ENCODE measurements at places on chromosomes 3 and 15.
A peak's percentile ranks its signal among the peaks of the same experiment; 100 is the strongest.

- no peak for DNase-seq
These were observed 44.8 kb downstream of the STRIT1 start for GRCh38 chr3:155248531-155249187.

DNA sequence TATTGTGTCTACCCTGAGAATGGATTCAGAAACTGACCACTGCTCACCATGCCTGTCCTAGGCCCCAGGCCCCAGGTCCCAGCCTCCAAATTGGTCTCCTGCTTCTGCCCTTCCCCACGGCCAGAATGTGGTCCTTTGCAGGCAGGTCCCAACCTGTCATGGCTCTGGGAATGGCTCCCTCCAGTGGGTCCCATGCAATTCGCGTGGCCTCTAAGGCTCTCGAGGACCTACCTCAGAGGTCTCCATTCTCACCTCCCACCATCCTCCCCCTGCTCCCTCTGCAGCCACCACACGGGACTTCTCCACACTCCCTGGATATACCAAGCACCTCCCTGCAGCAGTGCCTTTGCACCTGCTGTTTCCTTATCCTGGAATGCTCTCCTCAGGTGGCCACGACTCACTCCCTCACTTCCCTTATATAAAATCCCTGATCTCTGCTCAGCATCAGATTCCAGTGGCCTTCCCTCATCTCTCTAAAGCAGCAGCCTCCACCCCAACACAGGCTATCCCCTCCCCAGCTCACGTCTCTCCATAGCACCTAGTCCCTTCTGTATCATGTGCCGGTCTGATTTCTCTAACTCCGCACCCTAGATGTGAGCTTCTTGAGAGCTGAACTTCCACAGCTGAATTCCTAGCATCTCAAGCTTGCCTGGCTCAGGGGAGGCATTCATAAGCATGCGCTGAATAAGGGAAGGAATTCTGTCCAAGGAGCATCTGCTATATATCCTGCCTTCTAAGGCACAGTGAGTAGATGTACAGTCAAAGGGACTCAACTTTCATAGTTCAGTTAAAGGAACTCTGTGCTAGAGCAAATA lies 56.9 kb downstream of the ARRDC4 start:
- no peak for DNase-seq

DNA sequence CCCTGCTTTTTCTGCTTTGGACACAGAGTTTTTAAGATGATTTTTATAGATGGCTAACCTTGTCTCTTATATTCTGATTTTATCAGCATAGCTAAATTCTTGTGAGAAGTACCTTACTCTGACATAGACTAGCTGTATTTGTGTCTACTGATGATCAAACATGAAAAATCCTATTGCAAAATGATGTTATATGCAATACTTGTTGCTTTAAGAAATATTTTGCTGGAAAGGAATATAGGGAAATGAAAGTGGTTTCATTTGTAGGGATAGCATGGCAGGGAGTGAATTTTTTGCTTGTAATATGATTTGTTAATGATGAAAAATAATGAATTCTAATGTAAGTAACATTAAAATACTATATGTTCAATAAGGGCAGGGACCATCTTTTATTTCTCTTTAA lies 35.9 kb downstream of the CFAP91 start:
- DNase-seq, result no peak

- no peak for DNase-seq
These were observed 101.8 kb downstream of the NFKBIZ start for GRCh38 chr3:101950985-101951733.

DNA sequence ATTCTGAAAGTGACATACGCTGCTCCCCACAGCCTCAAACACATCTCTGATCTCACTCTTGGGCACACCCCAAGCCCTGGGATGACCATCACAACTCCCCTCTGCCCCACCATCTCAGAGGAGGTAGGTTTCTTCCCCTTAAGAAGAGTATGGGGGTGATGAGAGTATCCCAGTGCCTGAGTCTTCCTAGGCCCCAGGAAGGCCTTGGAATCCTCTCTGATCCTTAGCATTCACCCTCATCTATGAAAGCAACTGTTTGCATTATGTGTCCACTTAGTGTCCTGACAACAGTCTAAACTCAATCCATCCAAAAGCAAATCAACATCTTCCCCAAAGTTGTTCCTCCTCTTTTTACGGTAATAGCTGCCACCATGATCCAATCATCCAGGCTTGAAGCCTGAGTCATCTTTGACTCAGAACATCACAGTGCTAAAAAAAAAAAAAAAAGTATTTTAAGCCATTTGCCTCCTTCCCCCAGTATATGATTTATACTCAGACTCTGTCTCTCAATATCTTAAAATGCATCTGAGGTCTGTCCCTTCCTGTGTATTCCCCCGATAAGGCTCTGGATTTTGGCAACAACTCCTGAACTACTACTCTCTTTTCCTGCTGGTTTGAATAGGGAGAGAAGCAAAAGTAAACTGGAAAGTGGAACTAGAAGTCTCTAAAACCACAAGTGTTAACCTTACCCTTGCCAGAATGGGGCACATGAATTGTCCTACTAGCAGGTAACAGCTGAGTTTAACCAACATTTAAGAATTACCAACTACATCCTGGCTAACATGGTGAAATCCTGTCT lies 22.5 kb downstream of the POPDC2 start:
- DNase-seq, result no peak

- no peak for DNase-seq
These were observed 52.8 kb upstream of the UTS2B start for GRCh38 chr3:191383124-191383523.

- DNase-seq, result no peak
These were observed 32.6 kb downstream of the MB21D2 start for GRCh38 chr3:192884777-192885773.

- DNase-seq, result no peak
These were observed 114.5 kb downstream of the CD47 start for GRCh38 chr3:107976202-107976800.

- peak; percentile 67 for DNase-seq
These were observed 62.1 kb downstream of the CAPN7 start for GRCh38 chr3:15268033-15268631.

DNA sequence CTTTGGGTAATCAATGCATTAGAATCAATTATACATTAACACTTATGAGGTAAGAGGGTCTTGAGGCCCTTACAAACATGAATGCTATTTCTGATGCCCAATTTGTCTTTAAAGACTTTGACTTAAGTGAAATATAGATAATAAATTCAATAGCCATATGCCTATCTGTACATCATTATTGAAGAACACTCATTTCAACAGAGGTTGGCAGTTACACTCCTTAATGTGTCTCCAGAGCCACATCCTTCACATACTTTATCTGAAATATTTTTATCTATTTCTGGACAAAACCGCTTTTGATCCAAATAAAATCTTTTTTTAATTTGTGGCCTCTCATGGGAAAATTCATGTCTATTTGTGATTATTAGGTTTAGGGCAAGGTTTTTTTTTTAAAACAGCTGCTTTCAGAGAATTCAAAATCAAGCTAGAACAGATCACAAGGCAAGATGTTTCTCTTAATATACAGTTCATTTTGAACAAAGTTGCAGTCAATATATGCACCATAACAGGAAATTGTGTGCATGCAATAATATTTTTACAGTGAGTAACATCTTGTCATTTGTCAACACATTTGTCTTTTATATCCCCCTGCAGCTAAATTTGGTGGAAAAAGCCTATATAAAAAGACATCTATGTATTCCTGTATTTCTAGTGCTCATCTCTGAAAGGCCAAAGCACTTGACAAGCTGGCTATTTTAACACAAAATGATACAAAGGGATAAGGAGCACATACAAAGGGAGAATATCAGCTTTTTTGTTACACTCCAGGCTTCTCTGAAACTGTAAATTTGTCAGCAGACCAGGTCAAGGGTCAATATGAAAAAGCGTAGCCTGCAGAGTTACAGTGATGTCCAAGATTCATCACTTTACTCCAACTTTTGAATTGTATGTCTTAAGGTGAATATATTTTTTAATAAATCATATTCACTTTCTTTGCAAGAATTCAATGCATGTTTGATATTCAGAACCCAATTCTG lies 146.2 kb upstream of the DPH6 start:
- no peak for DNase-seq

DNA sequence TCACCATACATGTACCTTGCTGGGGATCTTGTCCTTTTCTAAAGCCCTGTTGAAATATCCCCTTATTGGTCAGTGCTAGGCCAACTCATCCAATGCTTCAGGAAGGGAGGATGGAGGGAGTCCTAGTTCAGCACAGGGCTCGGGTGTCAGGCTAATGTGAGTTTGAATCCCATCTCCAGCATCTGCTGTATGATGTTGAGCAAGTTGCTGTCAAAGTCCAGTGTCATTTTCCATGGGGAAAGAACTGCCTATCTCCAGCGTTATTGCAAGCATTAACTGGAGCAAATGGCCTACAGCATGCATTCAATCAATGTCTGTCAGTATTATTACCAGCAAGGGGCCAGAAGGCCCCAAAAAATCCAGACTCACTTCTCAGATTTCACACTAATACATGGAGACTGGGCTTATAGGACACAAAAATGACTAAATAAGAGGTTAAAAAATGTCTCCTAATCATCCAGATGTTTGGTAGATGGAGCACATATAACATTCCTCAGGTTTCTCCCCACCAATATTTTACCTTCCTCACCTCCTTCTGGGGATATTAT lies 40.8 kb downstream of the SRGAP3 start:
- DNase-seq, result no peak

GRCh38 chr15:63752075-63752684 lies 81.6 kb downstream of the HERC1 start:
- DNase-seq, result peak; percentile 34

DNA sequence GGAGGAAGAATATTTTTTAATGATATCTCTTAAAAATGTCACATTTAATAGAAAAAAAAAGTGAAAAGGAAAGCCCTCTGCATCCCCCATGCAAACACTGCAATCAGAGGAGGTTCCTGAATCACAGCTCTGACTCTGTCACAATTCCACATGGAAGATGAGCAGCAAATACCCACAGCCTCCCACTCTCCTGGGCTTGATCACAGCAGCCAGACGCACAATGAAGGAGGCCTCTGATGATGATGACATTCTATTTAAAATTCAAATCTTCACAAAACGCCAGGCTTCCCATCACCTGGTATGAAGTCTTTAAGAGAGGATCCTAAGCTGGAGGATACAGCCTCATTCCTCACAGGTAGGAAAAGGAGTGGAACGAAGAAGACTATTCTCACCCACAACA lies 9.1 kb upstream of the DIS3L start:
- DNase-seq, result no peak

- no peak for DNase-seq
These were observed 8.4 kb upstream of the ANP32A start for GRCh38 chr15:68829068-68829467.

DNA sequence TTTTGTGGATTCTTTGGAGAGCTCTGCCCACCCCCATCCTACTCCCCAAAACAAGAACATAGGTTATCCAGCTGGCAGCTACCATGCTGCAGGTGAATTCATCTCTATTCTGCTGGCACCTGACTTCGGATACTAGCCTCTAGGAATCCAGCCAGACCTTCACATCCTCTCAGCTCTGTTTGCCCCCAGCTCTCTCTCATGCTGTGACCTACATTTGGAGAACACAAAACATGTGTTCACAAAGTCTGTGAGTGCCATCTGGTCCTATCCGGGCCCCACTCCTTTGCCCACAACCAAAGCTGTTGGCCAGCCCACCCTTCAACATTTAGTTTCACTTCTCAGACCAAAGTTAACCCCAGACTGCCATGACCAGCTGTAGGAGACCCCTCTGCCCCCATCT lies 89.4 kb upstream of the C3orf80 start:
- no peak for DNase-seq

GRCh38 chr15:61410662-61411061 lies 181.6 kb upstream of the RORA start:
- DNase-seq, result no peak

DNA sequence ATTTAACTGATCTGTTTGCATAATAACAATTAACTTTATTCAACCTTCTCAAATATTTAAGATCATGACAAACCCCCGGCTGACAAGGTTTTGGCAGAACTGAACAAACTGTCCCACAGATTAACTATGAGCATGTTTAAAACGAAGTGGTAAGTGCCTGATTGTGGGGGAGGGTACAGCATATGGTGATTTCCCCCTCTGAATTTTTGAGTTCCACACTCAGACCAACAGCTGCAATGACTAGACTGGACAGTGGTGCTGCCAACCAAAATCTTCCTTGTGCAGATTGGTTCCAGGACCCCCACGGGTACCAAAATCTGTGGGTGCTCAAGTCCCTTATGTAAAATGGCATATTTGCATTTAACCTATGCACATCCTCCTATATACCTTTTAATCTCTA lies 449.5 kb downstream of the SHQ1 start:
- DNase-seq, result no peak

DNA sequence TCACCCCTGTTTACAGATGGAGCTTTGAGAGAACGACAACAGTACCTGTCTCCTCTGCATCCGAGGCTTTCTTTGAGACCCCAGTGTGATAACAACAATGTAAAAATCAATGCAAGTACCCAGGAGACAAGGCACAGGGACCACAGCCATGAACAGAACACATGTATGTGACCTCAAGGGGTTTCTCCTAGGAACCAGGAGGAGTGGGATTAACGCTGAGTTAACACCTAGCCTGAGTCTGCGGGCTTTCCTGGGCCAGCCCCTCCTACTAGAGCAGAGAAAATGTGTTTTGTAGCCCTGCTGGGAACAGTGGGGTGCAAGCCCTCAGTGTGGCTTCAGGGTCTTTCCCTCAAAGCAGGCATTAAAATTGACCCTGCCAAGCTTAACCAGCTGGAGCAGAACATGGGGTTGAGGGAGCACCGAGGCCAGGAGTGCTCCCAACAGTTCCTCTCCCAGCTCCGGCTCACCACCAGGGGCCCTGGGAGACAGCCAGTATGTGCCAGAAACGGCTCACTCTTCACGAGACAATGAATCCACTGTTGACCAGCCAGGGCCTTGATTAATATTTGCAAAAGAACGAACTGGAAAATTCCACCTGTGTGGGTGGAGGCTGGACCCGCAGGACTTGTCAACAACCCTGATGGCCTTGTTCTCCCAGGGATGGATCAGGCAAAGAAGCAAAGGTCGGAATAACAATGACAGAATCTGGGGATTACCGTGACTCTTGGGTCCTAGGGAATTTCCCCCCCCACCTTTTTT lies 3.6 kb downstream of the CHDH start:
- peak; percentile 44 for DNase-seq

- DNase-seq, result no peak
These were observed 4.6 kb downstream of the TADA3 start for GRCh38 chr3:9787714-9788113.

DNA sequence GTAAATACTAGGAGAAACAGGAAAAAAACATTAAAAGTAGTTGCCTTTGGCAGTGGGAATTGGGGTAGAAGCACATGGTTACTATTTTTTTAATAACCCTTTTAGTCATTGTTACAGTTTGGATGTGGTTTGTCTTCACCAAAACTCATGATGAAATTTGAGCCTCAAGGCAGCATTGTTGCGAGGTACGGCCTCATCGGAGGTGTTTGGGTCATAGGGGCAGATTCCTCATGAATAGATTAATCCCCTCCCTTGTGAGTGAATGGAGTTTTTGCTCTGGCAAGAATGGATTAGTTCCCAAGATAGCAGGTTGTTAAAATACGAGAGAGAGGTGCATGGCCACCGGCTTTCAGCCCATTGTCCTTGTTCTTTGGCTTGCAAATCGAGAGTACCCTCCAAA lies 92.6 kb downstream of the LEKR1 start:
- no peak for DNase-seq

- DNase-seq, result no peak
These were observed 39.5 kb downstream of the ANP32A start for GRCh38 chr15:68781217-68781616.
